Esophagus muscularis mucosa (tissue), 4 donors: ENCODE measurements at places on chromosomes 13 and 19. TPM values are rescaled to one million over a fixed set of nuclear protein-coding genes. Genes with fewer than 3 reads are reported as not detected.

DNA sequence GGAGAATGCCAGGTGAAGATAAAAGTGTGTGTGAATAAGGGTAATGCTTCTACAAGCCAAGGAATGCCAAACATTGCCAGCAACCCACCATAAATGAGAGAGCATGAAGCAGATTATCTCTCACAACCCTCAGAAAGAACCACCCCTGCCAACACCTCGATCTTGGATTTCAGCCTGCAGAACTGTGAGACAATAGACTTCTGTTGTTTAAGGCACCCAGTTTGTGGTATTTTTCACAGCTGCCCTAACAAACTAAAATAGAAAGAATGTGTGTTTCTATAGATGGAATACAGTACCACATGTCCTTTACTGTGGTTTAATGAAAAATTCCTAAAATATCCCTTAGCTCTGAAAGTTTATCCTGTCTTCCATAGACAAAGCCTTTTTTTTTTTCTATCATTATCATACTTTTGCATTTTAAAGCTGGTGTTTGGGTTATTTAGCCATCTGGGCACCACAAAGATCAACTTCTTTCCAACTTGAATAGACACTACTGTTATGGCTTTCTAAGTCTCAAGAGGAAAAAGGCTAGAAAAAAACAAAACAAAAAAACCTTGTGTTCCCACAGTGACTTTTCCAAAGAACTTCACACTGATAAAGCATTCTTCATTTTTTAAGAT is 505.6 kb downstream of the KCTD12 start:
- no peak overlapping the region for H3K4me3 ChIP-seq
- DNase-seq, result no peak
- H3K27ac ChIP-seq, result no peak overlapping the region
- peaks cover 25% of the 10 kb centered on the region for H3K4me1 ChIP-seq
- no peaks in the 10 kb centered on the region for H3K36me3 ChIP-seq

DNA sequence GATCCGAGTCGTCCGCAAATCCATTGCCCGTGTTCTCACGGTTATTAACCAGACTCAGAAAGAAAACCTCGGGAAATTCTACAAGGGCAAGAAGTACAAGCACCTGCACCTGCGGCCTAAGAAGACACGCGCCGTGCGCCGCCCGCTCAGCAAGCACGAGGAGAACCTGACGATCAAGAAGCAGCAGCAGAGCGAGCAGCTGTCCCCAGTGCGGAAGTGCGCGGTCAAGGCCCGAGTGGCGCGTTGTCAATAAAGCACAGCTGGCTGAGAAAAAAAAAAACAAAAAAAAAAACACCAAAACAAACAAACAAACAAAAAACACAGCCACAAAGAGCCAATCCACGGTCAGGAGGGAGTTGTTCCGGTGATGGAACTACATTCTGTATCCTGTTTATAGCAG is 4.7 kb upstream of the GNA15 start:
- H3K27ac ChIP-seq, result no peak overlapping the region
- no peak overlapping the region for H3K4me3 ChIP-seq
- no peaks in the 10 kb centered on the region for H3K36me3 ChIP-seq
- H3K4me1 ChIP-seq, result peaks cover under 1% of the 10 kb centered on the region

GRCh38 chr19:23531231-23531790 is 136.0 kb upstream of the ZNF91 start:
- H3K4me1 ChIP-seq, result no peaks in the 10 kb centered on the region
- H3K4me3 ChIP-seq, result no peak overlapping the region
- H3K27ac ChIP-seq, result no peak overlapping the region
- DNase-seq, result no peak
- H3K27me3 ChIP-seq, result no peaks in the 10 kb centered on the region

- no peak overlapping the region for H3K4me3 ChIP-seq
- H3K36me3 ChIP-seq, result no peaks in the 10 kb centered on the region
- DNase-seq, result no peak
- H3K27me3 ChIP-seq, result no peaks in the 10 kb centered on the region
Measured at GRCh38 chr13:104823709-104824108, 1711.8 kb downstream of the EFNB2 start.

DNA sequence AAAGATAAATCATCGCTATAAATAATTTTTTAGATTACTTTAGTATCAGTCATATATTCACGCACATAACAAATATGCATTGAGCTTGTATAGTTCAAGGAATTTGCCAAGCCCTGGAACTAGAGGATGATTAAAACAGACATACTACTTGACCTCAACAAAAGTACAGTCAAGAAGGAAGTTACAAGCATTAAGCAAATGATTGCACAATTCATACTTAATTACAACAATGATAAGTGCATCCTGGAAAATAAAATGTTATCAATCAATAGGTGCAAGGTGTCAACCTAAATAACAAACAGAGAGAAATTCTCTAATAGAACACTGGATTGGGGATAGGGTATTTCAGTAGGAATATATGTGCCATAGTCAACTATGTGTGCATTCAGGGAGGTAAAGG is 491.2 kb downstream of the GPC5 start:
- no peak overlapping the region for H3K4me3 ChIP-seq
- peaks cover 4% of the 10 kb centered on the region for H3K27me3 ChIP-seq
- DNase-seq, result no peak
- H3K27ac ChIP-seq, result no peak overlapping the region
- H3K36me3 ChIP-seq, result no peaks in the 10 kb centered on the region

- no peak for DNase-seq
- H3K27me3 ChIP-seq, result no peaks in the 10 kb centered on the region
- no peaks in the 10 kb centered on the region for H3K4me1 ChIP-seq
- H3K4me3 ChIP-seq, result no peak overlapping the region
- H3K27ac ChIP-seq, result no peak overlapping the region
- no peaks in the 10 kb centered on the region for H3K36me3 ChIP-seq
Measured at GRCh38 chr13:61029064-61029463, 386.6 kb downstream of the PCDH20 start.

DNA sequence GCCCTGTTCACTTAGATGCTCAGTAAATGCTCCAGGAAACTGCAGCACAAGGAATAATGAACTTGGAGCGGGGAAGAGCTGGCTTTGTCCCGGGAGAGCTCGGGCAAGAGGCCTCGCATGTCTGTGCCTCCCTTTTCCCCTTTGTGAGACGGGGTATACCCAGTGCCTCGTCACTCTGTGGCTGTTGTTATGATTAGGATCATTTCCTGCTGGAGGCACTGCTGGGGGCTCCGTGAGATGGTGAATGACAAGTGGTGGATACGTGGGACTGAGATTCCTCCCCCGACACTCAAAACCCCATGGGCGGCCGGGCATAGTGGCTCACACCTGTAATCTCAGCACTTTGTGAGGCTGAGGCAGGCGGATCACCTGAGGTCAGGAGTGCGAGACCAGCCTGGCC is 1.1 kb upstream of the PLVAP start:
- no peak overlapping the region for H3K27ac ChIP-seq
- peaks cover 15% of the 10 kb centered on the region for H3K4me1 ChIP-seq
- no peak overlapping the region for H3K4me3 ChIP-seq

GRCh38 chr19:6278740-6279619 is 795 bp downstream of the MLLT1 start:
- H3K4me1 ChIP-seq, result peaks cover 58% of the 10 kb centered on the region
- no peaks in the 10 kb centered on the region for H3K27me3 ChIP-seq
- H3K27ac ChIP-seq, result peak overlapping the region; percentile 93
- peak overlapping the region; percentile 91 for H3K4me3 ChIP-seq
- no peaks in the 10 kb centered on the region for H3K36me3 ChIP-seq
- no peak for DNase-seq

DNA sequence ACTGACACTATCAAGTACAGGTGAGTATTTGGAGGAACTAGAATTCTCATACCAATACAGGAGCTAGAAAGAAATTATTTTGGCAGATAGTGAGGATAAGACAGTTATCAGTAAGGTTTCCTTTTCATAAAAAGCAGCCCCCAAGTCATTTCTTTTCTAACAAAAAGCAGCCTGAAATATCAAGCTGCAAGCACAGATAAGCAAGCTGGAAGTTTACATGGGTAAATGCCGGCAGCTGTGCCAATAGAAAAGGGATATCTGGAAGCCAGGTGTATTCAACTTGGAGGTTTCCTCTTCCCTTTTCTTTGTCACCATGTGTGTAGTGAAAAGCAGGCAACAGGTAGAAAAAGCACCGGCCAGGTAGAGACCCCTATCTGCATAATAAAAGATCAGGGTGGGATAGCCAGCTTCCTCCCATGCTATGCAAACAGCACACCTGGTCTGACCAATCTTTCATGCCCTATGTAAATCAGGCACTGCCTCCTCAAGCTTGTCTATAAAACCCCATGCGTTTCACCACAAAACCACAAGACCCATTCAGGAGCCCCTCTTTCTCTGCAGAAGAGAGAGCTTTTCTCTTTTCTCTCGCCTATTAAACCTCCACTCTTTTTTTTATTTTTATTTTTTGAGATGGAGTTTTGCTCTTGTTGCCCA is 22.9 kb downstream of the CYP4F2 start:
- H3K4me1 ChIP-seq, result no peaks in the 10 kb centered on the region
- H3K27ac ChIP-seq, result no peak overlapping the region
- H3K36me3 ChIP-seq, result no peaks in the 10 kb centered on the region
- H3K27me3 ChIP-seq, result peaks cover 83% of the 10 kb centered on the region
- DNase-seq, result no peak

The IL17D gene
- 4.2 TPM for total RNA-seq

The NALCN gene
- 0.45 TPM for total RNA-seq
